ENCODE measurements at places on chromosomes 3 and 15.

GRCh38 chr3:20528180-20528770 is 342.3 kb upstream of the SGO1 start:
- no peak for DNase-seq

DNA sequence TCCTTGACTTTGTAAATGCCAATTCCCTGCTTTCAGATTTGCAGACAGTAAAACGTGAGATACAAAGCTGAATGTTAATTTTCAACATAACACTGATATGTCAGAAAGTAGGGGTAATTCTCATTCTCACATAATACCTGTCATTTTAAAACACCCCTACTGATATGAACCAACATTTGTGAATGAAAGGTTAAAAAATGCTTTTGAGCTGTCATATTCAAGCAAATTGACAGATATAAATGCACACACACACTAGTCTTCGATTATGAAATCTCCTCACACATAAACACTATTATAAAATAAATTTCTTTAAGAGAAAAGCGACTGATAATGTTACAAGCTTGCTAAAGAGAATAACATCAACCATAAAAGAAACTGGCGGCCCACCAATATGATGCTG is 128.8 kb downstream of the PEAK1 start:
- no peak for DNase-seq

DNA sequence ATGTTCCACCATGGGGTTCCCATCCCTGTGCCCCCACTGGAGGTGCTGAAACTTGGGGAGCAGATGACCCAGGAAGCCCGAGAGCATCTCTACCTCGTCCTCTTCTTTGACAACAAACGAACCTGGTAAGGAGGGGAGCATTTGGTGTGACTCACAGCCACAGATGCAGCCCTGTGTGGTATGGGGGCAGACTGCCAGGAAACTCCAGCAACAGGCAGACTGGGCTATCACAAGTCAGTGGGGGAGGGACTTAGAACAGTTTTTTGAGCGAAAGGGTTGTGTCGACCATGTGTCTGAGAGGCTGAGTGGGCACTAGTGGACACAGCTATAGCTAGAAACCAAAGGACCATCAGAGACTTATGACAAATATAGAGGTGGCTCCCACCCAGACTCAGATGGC is 3.4 kb upstream of the OGG1 start:
- peak; percentile 8 for DNase-seq

DNA sequence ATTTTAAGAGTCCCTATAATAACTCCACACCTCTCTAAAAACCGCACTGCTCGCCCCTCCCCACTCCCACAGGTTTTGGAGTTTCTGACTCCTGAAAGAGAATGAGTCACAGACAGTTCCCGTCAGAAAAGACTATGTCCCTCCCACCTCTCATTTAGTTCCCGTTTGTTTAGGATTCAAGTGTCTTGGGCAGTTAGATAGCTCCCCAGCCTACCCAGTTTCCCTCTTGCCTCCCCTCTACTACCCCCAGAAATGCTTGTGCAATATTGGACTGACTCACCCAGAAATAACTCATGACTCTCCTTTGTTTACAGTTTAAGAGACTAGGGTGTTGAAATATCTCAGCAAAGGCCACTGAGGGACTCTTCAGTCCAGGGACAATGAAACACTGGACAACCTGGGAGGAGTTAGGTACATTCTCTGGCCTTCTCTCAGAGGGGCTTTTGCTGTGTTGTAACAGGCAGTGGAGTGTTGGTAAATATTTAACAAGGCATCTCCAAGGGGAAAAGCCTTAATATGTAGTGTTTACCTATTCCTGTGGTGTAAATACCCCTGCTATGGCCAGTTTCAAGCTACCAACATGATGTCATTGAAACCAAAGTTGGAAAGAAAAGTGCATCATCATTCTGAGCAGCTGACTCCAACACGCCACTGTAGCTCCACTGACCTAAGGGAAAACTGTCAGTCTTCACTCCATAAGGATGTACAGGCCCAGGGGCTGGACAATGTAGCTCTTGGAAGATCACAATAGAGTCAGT is 96.1 kb upstream of the CHD2 start:
- DNase-seq = peak; percentile 92

GRCh38 chr15:57134851-57135250 is 216.4 kb downstream of the TCF12 start:
- no peak for DNase-seq

DNA sequence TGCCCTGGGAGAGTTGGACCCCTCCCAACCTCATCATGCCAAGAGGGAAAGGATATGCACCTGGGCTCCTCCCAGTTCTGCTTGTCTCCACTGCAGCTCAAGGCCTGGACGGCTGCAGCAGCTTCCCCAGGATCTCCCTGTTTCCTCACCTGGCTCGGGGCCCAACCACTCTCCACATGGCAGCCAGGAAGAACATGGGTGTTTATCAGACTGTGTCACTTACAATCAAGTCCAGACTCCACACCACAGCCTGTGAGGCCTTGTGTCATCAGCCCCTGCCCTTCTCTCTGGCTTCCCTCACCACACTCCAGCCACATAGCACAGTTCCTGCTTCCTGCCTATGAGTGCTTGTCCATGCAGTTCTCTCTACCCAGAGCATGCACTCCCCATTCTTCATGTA is 534.4 kb downstream of the EPHB1 start:
- no peak for DNase-seq

DNA sequence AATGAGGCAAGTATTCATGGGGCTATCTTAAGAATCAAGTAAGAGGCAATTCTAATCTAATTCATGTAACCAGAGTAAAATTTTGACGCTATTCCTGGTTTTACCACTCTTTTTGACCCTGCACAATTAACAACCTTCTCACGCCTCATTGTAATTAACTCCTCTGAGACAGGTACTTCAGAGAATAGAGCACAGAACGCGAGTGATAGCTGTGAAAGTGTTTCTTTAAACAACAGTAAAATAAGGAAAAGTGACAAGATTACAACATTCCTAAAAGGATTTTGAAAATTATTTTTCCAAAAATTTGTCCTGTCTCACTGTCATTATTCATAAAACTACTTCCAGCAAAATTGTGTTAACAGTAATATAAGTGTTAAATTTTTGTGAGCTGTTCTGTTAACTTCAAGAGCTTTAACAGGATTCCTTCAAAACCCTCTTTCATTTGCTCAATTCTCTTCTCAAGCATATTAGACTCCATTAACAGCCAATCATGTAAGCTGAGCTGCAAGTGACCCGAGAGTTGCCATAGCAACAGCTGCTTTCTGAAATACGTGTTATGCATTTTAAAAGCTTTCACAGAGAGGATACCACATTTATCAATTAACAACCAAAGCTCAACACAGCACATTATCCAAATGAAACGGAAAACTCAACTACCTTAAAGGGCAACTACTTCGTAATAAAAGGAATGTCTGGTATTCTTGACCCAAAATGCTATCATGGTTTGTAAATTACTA is 93.1 kb downstream of the STAG1 start:
- peak; percentile 25 for DNase-seq

DNA sequence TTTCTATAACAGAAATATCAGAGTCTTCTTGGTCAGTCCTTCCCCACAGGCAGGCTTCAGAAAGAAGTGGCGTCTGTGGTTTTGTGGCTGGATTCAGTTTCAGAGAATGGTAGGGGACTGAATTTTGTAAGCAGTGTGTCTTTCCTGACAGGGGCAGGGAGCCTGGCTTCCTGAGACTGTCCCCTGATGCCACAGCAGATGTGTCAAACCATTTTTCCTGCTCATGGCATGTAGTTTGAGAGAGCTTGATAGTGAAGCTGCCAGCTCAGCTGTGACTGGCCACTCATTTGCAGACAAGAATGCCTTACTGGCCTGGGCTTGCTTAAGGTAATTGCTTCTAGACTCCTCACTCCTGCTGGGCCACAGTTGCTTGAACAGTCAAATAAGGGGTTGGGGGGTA is 26.4 kb downstream of the LARS2 start:
- no peak for DNase-seq

DNA sequence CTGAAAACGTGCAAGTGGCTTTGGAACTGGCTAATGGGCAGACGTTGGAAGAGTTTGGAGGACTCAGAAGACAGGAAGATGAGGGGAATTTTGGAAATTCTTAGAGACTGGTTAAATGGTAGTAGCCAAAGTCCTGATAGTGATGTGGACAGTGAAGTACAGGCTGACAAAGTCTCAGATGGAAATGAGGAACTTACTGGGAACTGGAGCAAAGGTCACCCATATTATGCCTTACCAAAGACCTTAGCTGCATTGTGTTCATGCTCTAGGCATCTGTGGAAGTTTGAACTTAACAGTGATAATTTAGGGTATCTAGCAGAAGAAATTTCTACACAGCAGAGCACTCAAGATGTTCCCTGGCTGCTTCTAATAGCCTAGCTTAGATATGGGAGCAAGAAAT is 28.6 kb upstream of the SERPINI2 start:
- DNase-seq = no peak

DNA sequence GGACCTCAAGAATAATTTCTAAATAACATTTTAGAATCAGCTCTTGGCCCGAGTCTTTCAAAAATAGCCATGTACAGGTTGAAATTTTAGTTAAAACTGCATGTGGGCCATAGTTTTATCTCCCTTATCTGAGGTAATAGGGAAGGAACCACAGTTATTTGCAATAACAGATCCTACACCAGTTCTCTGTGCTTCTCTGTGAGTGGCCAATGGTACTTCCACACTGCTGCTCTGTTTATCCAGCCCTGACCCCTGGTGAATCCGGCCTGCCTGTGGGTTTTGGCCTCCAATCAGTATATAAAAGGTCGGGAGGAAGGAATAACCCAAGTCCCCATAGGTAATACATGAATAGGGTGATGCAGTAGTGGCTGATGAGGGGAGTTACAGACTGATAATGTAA is 48.0 kb upstream of the TNIK start:
- no peak for DNase-seq

- no peak for DNase-seq
Observed at GRCh38 chr3:41457176-41457575, 257.9 kb downstream of the CTNNB1 start.

DNA sequence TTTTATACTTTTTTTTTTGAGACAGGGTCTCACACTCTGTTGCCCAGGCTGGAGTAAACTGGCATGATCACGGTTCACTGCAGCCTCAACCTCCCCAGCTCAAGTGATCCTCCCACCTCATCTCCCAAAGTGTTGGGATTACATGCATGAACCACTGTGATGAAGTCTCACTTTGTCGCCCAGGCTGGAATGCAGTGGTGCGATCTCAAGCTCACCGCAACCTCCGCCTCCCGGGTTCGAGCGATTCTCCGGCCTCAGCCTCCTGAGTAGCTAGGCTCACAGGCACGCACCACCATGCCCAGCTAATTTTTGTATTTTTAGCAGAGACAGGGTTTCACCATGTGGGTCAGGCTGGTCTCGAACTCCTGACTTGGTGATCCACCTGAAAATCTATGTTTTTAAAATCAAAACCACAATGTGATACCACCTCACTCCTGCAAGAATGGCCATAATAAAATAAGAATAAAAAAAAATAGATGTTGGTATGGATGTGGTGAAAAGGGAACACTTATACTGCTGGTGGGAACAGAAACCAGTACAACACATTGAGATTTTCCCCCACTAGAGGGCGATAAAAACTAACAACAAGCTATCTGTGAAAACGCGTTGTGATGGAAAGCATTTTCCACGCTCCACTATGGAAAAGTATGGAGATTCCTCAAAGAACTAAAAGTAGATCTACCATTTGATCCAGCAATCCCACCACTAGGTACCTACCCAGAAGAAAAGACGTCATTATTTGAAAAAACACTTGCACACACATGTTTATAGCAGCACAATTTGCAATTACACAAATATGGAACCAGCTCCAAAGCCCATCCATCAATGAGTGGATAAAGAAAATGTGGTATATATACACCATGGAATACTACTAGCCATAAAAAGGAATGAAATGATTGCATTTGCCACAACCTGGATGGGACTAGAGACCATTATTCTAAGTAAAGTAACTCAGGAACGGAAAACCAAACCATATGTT is 26.8 kb upstream of the OCA2 start:
- DNase-seq = peak; percentile 28
